ENCODE measurements at places on chromosomes 7 and 10.
A peak's percentile ranks its signal among the peaks of the same experiment; 100 is the strongest.

- no peak for DNase-seq
These were observed 7.8 kb downstream of the CPA5 start for GRCh38 chr7:130352194-130353074.

GRCh38 chr7:152158801-152159587 is 133.5 kb downstream of the GALNT11 start:
- no peak for DNase-seq

DNA sequence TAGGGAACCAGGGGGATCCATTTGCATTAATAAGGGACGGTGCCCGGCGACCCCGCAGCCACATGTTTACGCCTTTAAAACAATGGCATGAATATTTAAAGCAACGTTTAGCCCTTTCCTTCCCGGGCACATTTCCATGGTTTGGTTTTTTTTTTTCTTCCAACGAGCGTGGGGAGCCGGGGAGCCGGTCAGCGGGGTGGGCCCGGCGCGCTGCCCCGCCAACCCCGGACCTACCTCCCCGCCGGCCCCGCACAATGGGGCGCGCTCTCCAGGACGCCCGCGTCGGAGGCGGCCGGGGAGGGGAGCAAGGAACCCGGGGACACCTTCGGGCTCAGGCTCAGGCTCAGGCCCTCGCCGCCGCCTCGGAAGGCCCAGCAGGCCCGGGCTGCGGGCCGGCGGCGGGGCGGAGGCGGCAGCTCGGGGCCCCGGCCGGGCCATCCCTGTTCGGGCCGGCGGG is 1.0 kb downstream of the SEPHS1 start:
- DNase-seq: no peak

DNA sequence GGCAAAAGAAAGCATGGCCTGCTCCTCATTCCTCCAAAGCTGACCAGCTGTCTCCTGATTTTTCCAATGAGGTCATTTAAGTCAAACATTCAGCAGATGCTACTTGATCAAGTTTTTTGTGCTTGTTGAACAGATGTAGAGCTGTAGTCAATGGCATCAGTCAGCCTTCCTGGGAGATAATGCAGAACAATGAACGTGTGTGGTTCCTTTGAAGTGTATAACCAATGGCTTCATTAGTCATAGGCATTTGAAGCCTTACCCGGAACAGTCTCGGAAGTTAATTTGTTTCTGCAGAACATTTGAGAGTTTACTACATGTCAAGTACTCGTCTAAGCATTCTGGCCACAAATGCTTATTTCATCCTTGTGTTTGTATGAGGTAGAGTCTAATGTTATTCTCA is 227.1 kb downstream of the ADRA2A start:
- no peak for DNase-seq

- DNase-seq: no peak
These were observed 169.5 kb downstream of the TMEM26 start for GRCh38 chr10:61283481-61284221.

DNA sequence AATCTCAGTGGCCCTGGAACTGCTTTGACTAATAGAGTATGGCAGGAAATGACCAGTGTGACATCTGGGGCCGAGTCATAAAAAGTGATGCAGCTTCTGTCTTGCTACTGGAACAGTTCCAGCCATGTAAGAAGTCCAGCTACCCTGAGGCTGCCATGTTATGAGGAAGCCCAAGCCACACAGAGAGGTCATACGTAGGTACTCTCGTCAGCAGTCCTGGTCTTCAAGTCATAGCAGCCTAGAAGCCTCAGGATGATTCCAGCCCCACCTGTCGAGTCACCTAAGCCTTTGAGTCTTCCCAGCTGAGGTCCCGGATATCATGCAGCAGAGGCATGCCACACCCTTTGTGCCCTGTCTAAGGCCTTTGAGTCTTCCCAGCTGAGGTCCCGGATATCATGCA is 92.1 kb downstream of the PPP1R3C start:
- no peak for DNase-seq

- no peak for DNase-seq
These were observed 158.5 kb upstream of the AUTS2 start for GRCh38 chr7:69439636-69440325.

DNA sequence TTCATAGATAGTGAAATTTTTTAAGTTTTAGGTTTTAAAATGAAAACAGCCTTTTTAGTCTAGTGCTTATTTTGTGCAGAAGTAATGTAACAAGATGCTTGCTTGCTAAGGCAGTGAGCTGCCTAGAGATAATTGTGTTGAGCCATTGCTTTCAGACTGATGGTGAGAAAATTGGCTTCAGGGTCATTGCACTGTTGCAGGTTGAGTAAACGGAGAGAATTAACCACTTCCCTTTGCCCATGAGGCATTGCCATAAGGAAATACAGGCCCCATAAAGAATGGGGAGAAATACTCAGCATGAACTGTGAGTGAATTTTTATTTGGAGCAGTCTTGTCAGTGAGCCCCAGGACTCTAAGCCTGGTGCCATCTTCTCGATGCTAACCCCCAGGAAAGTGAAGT is 140.5 kb downstream of the LRRC4 start:
- no peak for DNase-seq

GRCh38 chr10:116017405-116017804 is 255.6 kb downstream of the GFRA1 start:
- DNase-seq: no peak

GRCh38 chr10:29698773-29699490 is 64.2 kb upstream of the SVIL start:
- no peak for DNase-seq

- DNase-seq: no peak
These were observed 602.9 kb downstream of the IPMK start for GRCh38 chr10:57664815-57665214.

DNA sequence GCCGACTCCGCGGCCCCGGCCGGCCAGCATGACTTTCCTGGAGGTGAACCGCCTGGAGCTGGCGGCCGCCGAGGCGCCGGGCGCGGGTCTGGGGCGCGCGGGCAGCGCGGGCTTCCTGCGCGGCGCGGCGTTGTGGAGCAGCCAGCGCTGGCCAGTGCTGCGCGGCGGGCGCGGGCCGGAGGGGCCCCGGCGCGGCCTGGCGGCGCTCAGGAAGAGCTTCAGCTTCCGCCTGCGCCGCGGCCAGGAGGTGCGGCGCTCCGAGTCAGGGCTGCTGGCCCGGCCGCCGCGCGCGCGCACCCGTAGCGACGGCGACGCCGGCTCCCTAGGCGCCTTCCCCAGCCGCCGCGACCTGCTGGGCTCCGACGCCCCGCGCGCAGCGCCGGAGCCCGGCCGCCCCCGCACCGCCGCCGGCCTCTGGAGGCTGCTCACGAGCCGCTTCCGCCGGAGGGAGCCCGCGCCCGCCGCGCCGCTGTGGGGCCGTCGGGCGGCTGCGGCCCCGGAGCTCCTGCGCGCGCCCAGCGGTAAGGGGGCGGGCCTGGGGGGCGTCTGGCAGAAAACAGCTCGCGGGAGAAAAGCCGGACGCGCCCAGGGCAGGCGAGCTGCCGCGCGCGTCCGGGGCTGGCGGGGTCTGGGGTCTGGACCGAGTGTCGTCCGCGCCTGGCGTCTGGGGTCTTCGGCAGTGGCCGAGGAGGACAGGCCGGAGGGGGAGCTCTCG is 29.0 kb downstream of the AGAP3 start:
- no peak for DNase-seq

- DNase-seq: no peak
These were observed 342.2 kb upstream of the MKI67 start for GRCh38 chr10:128468462-128468861.

DNA sequence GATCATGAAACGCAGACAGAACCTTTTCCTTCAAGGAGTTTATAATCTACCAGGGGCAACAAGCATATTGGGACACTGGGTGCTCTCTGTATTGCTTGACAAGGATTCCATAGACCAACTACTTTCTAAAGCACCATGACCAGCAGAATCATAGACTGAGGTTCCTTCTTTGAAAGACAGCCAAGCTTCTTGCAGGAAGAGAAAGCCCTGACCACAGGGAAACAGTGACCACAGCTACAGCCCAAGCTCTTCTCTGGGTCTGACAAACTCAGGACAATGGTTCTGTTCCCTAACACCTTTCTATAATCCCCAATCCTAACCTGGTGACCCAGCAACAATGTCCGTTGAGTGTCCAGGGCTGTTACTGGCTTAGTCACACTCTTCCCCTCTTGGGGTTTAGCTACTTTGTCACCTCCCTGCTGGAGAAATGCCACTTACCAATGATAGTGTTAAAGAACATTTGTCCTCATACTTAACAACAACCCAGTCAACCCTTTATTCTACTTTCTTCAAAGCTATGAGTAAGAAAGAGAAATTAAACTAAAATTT is 155.7 kb downstream of the JAZF1 start:
- no peak for DNase-seq

GRCh38 chr10:3385487-3385886 is 212.9 kb upstream of the PITRM1 start:
- no peak for DNase-seq

DNA sequence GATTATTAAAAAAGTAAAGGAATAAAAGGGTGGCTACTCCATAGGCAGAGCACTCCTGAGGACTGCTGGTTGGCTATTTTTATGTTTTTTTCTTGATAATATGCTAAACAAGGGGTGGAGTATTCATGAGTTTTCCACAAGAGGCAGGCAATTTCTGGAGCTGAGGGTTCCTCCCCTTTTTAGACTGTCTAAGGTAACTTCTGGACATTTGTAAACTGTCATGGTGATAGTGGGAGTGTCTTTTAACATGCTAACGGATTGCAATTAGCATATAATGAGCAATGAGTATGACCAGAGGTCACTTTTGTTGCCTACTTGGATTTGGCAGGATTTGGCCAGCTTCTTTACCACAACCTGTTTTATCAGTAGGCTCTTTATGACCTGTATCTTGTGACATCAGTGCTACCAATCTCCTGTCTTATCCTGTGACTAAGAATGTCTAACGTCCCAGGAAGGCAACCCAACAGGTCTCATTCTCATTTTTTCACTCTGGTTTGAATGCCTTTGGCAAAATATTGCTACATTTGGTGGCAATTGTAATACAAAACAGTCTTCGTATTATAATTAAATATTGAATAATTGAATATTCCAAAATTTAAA is 587.8 kb upstream of the POM121L12 start:
- no peak for DNase-seq

DNA sequence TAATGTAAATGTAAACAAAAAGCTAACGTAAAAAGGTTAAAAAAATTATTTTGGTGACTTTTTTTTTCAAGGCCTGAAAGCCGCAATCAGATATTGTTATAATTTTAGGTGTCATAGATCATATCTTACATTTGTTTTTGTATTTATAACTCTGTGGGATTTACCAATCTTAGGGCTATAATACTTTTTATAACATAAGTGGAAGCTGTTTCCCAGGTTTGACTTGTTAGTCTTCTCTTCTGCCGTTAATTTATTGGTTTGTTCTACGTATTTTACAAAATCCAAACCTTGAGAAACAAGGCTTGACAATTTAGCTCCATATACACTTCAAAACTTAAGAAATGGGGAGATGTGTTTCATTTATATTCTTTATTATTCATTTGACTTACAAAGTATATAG is 119.4 kb downstream of the EVX1 start:
- no peak for DNase-seq

DNA sequence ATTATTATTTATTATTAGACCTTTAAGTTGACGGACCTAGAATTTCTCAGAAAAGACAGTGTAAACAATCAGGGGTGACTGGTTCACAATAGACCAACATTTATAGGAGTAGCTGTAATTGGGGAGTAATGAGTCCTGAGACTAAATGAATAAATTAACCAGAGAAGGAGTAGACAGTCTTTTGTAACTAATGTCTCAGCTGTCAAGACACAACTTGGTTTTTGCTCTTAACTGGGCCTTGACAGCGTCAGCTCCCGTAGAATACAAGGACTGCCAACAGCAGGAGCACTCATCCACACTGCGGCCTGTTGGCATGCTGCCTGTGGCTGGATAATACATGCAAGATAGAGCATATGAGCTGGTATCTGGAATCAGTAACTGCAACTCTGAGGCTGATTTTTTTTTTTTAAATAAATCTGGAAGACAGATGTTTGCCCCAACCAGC is 123.9 kb downstream of the CACNA2D1 start:
- peak; percentile 66 for DNase-seq

DNA sequence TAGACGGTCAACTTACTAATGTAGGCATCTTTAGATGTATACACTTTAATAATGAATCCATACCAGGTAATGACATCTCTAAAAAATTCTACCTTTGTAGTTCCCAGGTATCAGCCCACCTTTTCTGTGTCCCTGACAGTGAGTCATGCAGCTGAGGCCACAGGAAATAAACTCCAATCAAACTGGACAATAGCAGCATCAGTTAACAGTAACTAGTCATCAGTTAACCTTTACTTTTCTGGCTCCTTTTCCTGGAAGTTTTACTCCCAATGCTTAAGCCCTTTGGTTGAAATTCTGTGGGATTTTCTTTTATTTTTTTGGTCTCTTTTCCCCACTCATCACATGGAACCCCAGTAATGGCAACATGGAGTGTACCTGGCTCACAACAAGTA is 617.6 kb downstream of the SORCS3 start:
- DNase-seq: no peak

GRCh38 chr7:137994216-137994615 is 7.7 kb downstream of the CREB3L2 start:
- no peak for DNase-seq

DNA sequence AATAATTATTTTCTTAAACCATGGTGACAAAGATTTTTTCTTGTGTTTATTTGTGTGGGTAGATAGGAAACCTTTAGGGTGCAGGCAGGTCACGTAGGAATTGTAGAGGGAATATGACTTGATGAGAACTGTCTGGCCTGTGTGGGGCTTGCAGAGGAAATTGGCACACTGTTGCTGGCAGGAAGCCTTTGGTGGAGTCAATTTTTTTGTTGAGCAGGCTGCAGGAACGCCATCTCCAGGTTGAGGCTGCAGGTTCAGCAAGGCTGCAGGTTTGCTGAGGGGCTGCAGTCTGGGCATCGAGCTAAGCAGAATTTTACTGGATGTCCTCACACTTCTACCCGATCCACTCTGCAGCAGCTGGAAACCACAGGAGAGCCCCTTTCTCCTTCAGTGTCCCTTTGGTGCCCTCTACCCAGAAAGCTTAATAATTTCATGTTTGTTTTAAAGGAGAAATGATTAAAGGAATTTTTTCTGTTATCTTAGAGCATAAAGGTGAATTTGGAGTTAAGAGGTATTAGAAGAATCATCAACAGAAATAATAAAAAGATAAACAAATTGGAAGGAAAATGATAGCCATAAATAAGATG is 37.0 kb downstream of the TBC1D12 start:
- DNase-seq: no peak

DNA sequence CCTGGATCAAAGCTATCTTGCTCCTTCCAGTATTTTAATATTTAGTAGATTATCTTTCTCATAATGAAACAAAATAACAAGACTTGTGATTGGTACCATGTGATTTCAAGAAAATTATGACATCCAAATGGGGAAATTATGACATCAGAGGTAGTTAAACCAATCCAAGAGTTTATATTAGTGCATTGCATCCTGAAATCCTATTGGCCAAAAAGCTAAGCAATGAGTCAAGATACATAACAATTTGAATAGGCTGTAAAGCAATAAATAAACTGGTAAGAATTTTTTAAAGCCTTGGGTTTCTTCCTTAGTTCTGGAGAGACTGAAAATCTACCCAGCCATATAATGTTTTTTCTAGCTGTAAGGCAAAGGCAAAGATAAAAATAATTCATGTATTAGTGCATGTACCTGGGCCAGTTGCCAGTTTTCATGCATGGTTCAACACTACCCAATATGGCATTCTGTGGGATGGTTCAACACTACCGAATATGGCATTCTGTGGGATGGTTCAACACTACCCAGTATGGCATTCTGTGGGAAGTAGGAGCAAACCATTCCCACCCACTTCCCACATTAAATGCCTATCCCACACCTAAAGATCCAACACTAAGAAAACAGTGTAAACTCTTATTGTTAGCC is at the start of gene RNF148:
RNF148 (minus strand) TSS at position 51 of the 639 bp plus-strand sequence. CDS start 172 bp downstream, outside the sequence.
- DNase-seq: no peak

All from anterior cingulate cortex (tissue), 58 donors.